Stimulated activated CD8-positive, alpha-beta memory T cell treated with anti-CD3 and anti-CD28 coated beads, Interleukin-12 subunit alpha, Interleukin-12 subunit beta, amount 100 ng/mL, for 1 hour (primary cell): ENCODE measurements at places on chromosomes 1 and 21.

GRCh38 chr1:65772607-65773006 lies 20.1 kb upstream of the PDE4B start:
- no peak for DNase-seq

DNA sequence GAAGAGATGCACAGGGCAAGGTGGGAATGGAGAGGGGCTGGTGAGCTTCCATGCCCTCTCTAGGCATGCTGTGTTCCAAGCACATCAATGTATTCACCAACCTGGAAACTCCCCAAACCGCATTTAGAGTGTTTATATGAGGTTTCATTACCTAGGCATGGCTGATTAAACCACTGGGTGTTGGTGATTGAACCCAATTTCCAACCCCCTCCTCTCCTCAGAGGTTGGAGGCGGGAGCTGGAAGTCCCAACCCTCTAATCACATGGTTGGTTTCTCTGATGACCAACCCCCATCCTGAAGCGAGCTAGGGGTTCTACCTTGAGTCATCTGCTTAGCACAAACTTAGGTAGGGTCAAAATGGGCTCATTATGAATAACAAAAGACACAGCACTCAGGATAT lies 3.0 kb upstream of the PPIE start:
- DNase-seq = no peak

DNA sequence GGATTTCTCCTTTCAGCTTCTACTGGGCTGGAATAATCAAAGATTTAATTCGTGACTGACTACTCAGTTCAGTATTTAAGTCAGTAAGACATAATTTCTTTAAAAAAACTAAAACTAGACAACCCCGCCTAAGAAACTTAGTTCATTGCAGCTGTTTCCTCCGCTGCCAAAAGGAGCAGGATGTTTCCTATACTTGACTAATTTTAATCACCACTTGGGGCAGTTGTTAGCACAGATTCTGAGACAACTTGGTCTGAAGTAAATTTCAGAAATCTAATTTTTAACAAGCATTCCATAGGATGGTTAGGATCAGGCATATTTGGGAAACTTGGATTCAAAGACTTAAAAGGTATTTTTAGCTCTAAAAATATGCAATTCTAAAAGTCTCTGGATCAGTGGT lies 34.0 kb downstream of the EPRS1 start:
- DNase-seq = no peak

DNA sequence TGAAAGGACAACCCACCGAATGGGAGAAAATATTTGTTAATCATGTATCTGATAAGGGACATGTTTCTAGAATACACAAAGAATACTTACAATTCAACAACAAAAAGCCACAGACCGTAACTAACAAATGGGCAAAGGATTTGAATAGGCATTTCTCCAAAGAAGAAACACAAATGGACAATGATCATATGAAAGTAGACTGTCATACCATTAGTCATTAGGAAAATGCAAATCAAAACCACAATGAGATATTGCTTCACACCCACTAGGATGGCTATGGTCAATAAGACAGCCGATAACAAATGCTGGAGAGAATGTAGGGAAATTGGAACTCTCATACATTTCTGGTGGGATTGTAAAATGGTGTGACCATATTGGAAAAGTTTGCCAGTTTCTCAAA lies 367.2 kb upstream of the SGIP1 start:
- DNase-seq = no peak

DNA sequence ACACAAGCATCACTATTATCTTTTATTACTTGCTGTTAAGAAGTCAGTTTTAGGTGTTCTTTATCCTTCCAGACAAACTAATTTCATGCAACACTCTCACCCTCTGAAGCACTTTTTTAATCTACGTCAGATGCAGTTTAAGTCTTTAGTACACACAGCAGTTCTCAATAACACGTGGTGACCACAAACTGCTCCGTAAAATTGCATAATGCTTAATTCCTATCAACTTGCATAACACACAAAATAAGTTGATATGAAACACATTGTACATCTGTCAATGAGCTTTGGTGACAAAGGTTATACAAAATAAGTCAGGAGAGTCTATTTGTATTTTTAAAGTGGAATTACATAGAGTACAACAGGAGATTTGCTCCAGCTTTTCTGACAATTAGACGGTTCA lies 140.9 kb upstream of the ETS2 start:
- no peak for DNase-seq

- DNase-seq = no peak
These were observed 6.5 kb downstream of the IRF2BP2 start for GRCh38 chr1:234603221-234604204.

GRCh38 chr1:16905868-16906702 lies 10.3 kb downstream of the RNU1-2 start:
- DNase-seq = no peak

- no peak for DNase-seq
These were observed 31.0 kb downstream of the UCK2 start for GRCh38 chr1:165858364-165858823.

- no peak for DNase-seq
These were observed 483 bp downstream of the PEAR1 start for GRCh38 chr1:156894001-156894400.
